ENCODE measurements at places on chromosomes 7 and 10.

DNA sequence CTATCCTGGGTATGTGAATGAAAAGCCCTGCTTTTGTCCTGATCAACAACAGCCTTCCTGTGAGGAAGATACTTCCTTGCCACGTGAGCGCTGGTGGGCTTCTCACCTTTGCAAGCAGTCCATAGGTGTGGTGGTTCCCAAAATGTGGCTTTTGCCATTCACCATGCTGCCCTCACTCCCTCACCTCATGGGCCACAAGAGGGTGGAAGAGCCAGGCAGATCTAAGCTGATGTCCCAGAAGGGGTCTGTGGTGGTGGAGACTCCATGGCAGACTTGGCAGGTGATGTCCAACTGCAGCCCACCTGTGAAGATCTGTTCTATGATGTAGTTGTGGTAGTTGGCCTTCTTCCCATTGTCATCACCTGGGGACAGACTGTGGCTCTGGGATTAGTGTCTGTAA, 147.4 kb downstream of the BBS9 start:
- DNase-seq: no peak

- DNase-seq: no peak
These were observed 24.6 kb upstream of the ZMIZ1 start for GRCh38 chr10:79044036-79044632.

- no peak for DNase-seq
These were observed 40.7 kb downstream of the GPRIN2 start for GRCh38 chr10:46515793-46516192.

DNA sequence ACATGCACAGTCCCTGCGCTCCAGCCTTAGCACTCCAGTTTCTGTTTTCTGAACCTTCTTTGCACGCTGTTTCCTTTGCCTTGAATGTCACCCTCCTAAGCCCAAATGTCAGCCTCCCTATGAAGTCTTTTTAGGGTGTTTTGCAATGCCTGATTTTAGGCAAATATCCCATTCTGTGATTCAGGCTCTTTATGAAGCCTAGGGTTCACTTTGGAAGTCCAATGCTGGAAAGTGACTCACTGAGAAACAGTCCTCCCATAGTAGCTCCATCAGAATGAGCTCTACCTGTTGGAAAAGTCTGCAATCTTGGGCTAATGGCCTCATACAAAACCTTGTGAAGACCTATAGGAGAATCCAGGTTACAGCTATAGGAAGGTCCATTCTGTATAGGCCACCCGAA, 5.3 kb downstream of the LAMB4 start:
- DNase-seq: no peak

DNA sequence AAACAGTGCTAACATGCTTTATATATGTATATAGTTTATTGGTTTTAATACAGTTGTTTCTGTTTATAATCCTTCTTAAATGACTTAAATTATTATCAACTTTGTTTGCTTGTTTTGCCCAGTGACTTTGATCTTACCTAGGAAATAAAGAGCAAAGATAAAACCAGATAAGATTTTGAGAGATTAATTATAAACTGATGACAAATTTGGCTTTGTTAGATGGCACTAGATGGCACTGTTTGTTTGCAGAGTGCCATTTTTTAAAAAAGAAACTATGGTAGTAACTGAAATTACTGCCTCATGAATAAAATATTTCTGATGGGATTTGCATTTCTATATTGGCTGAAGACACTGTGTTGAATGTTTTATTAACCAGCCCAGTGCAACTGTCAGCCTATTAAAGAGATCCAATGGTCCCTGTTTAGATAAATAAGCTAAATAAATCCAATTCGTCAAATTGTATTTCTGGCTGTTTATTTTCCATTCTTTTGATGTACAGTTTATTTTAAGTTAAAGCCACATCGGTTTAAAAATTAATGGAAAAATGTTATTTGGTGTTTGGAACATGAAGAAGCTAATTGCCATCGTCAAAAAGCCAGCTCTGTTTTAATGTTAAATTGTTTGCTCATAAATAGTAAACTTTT, 28.7 kb downstream of the VTI1A start:
- DNase-seq: peak; percentile 32

- DNase-seq: no peak
These were observed 473.1 kb downstream of the NXPH1 start for GRCh38 chr7:8906396-8907075.

DNA sequence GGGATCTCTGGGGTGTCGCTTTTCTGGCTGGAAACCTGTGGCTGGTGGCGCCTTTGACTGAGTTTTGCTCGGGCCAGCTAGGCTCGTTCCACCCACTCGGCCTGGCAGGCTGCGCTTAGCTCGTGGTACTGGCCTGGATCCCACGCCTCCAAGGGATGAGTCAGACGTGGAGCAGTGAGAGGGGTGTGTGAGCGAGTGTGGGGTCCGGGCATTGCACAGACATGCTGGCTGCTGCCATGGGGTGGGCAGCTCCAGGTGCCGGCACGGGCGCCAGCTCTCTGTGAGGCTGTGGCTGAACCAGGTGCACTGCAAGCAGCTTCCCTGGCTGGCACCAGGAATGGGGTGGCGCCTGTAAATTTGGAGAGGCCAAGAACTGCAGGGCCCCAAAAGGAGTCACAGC, 63.1 kb upstream of the CACNA2D1 start:
- DNase-seq: no peak

GRCh38 chr10:17024461-17024860, 105.2 kb downstream of the CUBN start:
- DNase-seq: no peak

GRCh38 chr7:135770139-135770710, 21.6 kb upstream of the FAM180A start:
- DNase-seq: no peak

DNA sequence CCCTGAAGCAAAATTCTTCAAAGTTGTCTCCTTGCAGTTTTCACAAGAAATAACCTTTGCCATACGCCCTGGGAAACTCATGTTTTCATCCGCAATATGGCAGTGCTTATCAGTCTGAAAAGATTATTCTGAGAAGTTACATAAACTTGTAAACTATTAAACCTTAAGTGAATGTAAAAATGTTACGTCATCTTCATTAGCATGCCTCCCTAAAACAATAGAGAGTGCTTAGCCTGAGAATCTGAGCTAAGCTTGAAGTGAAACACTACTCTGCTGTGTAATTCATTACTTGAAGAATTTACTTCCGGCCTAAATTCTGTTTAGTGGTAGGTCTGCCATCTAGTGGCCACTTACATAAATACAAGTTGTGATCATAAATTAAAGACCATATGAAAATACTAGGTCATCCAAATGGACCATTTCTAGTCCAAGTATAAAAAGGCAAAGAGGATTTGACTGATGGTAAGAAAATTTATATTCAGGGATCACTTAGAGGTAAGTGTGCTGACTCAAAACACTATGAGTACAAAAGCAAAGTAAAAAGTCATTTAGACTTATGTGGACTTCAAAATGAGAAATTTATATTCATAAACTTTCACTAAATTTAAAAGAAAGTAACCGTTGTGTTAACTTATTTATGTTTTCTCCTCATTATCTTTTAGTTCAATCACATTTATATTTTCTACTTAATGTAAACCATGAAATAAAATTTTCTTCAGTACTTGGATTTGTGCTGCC, 745.1 kb upstream of the LRRTM3 start:
- peak; percentile 82 for DNase-seq

- DNase-seq: peak; percentile 91
These were observed 147.3 kb downstream of the CELF2 start for GRCh38 chr10:11164803-11165590.

DNA sequence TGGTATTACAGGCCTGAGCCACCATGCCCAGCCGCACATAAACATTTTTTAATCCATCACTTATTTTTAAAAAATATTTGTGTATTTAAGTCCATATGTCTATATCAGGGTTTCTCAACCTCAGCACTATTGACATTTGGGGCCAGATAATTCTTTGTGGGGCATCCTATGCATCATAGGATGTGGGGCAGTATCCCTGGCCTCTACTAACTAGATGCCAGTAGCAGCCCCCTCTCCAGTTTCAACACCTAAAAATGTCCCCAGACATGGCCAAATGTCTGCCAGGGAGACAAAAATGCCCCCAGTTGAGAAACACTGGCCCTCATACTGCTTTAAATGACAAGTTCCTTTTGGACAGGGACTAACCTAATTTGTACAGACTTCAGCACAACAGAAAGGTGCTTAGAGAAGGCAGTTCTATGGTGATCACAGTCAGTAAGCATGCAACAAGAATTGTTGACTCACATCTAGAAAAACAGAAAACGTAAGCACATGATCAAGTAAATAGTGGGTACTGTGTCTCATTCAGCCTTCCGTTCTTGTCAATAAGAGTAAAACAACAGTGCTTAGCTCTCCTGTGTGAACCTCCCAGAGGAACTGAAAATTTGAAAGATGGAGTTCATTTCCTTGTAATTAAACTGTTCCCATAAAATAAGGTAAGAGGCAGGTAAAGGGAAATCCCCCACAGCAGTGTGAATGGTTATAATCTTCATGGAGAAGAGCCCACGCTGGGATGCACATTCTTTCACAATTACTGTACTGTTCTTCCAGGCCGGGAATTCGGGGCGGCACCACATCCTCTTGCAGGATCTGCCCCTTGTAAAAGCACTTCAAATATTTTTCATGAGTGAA, 17.3 kb upstream of the ADRB1 start:
- no peak for DNase-seq

DNA sequence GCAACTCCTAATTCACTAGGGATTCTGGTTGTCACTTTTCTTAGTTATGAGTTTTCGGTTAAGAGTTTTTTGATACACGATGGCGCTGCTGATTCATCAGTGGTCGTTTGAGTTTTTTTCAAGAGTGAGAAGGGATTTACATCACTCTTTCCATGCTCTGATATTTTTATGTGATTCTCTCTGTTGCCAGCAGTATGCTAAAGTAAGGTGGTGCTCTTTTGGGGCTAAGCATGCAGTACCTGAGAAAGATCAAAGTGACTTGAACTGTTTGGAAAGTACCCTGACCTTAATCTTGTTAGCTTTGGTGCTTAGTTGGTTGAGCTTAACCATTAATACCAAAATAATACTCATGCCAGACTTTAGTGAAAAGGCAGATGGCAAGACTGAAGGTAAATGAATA, 28.1 kb downstream of the STAMBPL1 start:
- no peak for DNase-seq

GRCh38 chr7:4715410-4715776, 33.3 kb downstream of the FOXK1 start:
- peak; percentile 67 for DNase-seq

DNA sequence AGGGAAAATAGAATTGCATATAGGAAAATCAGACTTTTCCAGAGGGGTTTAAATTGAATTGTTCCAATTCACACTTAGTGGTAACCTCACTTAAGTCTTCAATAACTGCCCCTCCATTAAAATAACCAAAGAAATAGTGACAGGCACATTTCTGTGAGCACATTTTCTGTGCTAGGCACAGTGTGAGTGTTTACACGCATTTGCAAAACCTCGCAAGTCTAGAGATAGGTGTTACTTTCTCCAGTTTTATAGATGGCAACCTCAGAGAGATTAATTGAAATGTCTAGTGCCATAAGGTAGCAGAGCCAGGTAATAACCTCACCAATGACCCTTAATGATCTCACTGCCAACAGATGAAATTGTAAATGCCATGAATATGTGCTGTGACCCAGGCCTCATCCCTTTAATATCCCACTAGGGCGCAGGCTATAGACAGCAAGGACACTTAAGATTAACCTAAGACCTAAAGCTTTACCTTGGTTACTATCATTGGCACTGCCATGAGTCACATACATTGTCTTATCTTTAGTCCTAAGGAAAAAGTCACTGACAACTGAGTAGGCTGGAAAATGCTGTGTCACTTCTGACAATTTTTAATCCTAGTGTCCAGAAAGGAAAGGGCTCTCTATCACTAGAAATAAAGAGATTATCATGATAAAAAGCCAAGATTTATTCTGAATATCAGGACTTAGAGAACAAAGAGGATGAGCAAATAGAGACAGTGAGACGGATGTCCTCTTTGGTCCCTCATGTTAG, 187.8 kb downstream of the PPP1R17 start:
- no peak for DNase-seq

GRCh38 chr10:129853562-129853903, 110.5 kb downstream of the EBF3 start:
- DNase-seq: peak; percentile 48

DNA sequence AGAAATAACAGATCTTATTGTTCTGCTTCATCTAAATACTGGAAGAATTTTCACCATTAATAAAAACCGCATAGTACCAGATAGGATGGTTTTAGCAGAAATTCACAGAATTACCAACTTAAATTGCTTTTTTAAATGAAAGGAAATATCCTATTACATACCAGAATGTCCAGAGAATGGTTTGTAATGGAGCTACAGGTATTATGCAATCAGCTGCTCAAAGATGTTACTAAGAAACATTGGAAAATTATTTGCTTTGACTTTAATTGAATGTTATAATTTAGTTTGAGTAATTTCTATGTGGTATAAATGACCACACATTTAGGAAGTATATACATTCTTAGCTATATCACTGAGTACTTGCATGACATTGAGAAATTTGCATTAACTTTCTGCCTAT, 338.3 kb downstream of the ETV1 start:
- DNase-seq: no peak

DNA sequence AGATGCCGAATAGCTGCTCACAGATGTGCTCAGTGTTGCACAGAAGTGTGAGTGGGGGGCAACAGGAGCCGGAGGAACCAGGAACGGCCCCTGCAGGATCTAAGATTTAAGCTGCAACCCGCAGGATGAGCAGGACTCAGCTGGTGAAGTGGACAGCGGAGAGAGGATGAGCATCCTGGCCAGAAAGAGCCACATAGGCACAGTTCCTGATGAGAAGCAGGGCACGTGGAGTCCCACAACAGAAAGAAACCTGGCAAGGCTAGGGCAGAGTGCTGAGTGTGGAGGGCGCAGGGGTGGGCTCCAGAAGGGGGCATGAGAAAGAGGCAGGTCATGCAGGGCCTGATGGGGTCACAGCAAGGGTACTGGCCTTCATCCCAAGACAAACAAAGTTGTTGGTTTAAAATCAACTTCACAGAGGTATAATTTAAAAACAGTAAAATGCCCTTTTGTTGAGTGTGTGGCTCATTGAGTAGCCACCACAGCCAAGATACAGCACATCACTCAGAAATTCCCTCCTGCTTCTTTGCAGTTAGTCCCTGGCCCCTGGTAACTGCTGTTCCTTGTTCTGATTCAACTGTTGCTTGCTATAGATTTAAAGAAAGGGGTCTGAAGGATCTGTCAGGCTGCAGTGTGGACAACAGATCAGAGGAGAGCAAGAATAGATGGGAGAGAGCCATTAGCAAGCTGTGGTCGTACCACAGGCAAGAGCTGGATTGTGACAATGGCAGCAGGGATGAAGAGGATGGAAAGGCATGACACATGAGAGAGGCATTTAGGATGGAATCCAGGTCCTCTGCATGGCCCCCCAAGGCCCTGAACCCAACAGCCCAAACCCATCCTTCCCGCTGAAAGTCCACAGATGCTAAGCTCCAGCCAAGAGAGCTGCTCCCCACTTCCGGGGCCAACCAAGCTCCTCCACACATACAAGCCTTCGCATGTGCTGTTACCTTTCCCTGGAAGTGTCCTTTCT, 53.1 kb upstream of the OSBPL3 start:
- DNase-seq: no peak

GRCh38 chr10:47166405-47166777, 133.6 kb upstream of the GDF10 start:
- DNase-seq: no peak
